ENCODE measurements at places on chromosomes 3 and 15. TPM values are rescaled to one million over a fixed set of nuclear protein-coding genes. Genes with fewer than 3 reads are reported as not detected.
A peak's percentile ranks its signal among the peaks of the same experiment; 100 is the strongest.

Gene SLC38A3
- total RNA-seq: not detected

Gene ALPK3
- total RNA-seq: 1.1 TPM

Gene LRRN1
- total RNA-seq: not detected

GRCh38 chr3:161637559-161637958, 141.0 kb downstream of the OTOL1 start:
- DNase-seq: no peak

GRCh38 chr3:101725194-101725889, 928 bp downstream of the CEP97 start:
- peak; percentile 22 for DNase-seq

GRCh38 chr15:22936577-22937472, 43.3 kb downstream of the CYFIP1 start:
- no peak for DNase-seq
